ENCODE measurements at places on chromosomes 1 and 21.

DNA sequence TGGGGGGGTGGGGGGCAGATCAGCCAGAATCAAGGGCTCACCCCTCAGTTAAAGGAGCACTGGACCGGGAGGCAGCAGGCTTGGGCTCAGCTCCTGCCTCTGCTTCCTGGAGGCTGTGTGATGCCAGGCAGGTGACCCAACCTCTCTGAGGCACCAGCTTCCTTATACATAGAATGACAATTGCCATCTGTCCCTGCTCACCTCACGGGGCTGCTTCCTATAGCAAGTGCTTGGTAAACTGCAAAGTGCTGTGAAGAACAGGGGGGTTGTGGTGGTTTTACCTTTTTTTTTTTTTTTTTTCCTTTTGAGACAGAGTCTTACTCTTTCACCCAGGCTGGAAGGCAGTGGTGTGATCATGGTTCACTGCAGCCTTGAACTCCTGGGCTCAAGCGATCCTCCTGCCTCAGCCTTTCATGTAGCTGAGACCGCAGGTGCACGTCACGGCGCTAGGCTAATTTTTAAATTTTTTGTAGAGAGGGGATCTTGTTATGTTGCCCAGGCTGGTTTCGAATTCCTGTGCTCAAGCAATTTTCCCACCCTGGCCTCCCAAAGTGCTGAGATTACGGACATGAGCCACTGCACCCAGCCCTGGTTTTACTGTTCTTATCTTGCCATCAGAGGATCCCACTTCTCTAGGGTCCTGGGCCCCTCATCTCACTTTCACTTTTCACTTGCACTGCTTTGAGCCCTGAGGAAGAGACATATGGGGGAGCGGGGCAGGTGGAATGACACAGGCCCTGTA is 11.6 kb downstream of the KCNQ4 start:
- DNase-seq: no peak

GRCh38 chr1:74637296-74637695 is 36.3 kb downstream of the ERICH3 start:
- no peak for DNase-seq

DNA sequence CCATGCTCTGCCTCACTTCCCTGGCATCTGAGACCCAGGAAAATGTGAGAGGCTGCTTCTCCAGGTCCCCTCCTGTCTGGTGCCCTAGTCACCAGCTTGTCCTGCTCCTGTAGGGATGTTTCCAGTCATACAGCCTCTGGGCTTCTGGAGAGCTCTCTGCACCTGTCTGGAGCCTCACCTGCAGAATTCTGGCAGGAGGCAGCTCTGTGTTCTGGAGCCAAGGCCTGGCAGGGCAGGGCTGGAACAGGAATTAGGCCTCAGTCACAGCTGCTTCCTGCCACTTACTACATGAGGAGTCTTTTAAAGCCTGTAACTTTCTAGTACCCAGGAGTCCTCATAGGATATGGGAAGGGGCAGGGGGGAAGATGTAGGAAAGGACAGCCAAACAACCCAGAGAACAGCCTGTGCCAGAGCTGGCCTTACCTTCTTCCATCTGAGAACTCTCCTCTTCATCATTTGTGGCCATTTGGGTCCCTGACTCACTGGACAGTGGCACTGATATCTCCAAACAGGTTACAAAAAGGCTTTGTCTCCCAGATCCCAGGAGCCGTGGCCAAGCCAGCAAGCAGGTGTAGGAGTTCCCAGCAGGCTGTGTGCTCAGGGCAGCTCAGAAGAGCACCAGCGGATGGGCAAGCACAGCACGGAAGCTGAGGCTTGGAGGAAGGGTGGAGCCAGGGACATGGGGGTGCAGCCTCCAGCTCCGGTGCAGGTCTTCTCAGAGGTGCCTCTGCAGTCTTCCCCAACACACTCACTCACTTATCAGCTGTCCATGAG is 31.4 kb upstream of the ARTN start:
- DNase-seq: no peak

DNA sequence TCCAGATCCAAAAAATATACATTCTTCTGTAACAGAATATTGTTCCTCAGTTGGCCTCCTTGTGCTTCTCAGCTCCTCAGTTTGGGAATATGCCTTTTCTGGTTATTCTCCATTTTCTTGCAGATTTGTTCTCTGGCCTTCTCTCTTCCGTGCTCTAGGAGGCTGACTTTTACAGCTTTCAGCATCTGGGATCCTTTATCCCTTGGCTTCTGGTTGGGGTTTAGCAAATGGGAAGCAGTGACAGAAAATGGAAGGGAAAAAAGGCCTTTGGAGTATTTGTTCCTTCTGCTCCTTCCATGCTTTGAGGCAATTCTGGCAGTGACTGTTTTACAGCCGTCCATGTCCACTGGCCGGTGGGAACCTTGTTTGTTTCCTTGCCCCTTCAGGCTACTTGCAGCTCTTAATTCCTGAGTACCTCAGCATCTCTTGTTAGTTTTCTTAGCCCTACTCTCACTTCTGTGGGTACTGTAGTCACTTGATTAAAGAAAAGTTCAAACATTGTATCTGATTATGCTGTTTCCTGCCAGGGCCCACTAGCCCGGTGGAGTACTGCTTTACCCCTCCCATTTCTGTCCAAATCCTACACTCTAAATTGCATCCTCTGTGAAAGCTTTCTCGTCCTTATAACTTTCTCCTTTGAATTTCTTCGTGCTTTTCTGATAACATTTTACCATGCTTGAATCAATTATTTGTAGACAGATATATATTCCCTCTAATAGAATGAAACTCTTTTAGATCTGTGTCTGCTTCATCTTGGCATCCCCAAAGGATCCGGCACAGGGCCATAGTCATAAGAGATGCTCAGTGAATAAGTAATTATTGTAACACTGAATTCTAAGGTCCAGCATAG is 118.2 kb downstream of the OSBPL9 start:
- DNase-seq: no peak

DNA sequence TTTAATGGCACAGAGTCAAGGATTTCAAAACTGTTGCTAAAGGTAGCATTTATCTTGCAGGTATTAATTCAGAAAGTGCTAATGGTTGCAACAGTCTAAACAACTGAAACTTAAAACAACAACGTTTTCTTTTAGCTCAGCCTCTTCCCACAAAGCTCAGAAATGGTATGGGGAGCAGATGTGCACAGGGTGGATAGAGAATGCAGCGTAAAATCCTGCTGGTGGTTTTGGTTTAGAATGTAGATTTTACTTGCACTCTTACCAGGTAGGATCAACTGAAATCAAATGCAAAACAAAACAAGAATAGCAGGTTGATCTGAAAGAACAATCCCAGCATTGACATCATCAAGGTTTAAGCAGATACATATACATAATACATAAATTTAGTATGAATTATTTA is 3.8 kb upstream of the LRRC8C start:
- DNase-seq: no peak

- peak; percentile 10 for DNase-seq
Measured at GRCh38 chr1:203742436-203742835, 22.5 kb upstream of the LAX1 start.

DNA sequence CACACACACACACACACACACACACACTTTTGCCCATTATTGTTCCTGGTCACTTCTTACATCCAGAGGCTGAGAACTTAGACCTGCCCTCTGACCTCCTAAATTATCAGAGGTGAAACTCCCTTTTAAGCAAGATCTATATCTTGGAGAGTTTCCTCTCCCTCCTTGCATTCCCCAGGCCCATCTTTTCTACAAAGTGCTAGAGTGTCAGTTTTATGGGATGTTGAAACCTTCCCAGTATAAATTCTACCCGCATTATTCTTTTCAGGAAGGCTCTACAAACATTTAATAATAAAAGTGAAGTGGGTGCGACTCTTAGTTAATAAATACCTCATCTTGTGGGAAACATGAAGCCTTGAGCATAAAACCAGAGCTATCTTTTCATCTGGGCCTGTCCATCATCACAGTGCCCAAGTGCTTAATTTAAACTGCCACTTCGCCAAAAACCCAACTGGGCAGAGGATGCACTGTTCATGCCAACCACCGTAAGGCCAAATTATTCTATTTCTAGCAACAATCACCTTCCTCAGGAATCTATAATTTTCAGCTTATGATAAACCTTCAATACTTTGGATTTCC is 458.2 kb upstream of the RUNX1 start:
- no peak for DNase-seq

DNA sequence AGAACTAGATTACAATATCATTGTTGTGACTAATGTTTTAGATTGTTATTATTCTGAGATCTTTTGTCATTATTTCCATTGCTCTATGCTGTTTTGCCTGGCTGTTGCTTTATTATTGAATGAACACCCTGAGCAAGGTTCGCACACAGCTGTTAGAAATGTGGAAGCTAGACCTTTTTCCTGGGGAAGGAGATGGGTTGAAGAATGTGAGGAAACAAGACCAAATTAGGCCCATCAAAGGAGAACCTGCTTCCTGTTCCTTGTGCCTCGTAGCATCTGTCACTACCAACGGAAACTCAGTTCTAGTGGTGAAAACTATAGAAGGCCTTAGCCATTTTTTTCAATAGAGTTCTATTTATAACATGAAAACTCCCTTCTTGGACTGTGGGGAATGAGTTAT is 68.7 kb downstream of the RGL1 start:
- DNase-seq: no peak

DNA sequence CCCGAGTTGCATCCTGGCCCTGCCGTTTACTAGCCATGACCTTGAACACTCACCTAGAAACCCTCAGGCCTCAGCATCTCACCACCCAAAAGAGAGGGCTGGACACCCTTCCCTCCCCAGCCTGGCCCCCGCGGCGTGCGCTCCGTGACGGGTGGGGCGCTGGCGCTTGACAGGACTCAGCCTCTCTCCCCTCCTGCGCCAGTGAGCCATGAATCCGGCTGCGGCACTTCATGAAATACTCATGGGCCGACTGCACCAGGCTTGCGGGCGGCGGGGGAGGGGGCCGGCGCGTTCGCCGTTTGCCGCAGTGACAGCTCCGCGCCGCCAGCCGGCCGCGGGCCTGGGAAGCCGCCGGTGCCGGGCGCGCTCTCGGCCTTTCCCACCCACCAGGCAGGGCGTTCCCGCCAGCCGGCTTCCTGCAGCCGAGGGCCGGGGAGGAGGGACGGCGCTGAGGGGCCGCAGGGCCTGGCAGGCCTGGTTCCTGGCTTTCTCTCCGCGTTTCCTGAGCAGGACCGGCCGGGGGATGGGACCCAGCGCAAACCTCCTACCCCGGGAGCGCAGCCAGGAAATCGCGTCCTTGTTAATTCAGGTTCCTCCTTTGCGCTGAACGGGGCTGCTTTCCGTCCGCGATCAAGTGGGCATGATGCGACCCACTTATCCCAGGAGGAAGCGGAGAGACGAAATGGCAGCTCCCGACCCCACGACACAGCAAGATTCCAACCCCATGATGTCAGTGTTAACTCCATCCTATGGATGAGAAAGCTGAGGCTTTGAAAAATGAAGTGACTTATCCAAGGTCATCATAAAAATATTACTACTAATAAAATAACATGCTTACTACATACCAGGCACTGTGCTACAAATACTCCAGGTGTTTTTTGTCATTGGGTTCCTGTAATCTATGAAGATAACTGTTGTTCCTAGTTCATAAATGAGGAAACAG is 9.1 kb upstream of the LUZP1 start:
- peak; percentile 85 for DNase-seq

- DNase-seq: peak; percentile 52
Measured at GRCh38 chr21:33644383-33645074, 2.2 kb downstream of the ITSN1 start.

DNA sequence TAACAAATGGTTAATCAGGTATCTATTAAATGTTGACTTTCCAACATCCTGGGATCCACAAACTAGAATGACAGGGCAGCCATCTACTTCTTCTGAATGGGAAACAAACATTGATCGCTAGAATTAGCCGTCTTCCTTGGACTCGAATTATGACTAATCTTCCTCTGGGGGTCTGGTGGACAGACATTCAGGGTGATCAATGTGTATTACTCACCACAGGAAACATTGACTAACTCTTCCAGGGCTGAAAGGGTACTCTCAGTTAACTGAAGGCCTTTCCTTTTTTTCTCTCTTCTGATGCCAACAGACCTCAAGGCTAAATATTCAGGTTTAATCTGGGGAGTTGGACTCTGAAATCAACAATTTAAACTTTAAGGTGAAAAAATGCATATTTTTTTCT is 9.5 kb downstream of the NOL9 start:
- DNase-seq: peak; percentile 22

- DNase-seq: no peak
Measured at GRCh38 chr1:110606657-110607535, 738 bp upstream of the KCNA2 start.

DNA sequence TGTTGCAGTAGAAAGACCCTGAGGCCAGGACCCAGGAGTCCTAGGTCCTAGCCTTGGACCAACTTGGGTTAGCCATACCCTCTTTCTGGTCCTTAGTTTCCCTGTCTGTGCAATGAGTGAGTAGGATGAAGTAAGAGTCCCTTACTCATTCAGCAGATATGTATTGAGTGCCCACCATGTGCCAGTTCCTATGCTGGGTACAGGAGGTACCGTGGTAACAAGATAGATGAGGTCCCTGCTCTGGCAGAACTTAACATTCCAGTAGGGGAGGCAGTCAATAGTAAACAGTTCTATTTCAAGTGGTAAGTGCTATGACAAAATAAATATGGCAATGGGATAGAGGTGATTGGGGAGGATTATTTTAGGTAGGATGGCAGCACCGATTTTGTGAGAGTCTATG is 18.3 kb upstream of the PARS2 start:
- DNase-seq: no peak

- DNase-seq: no peak
Measured at GRCh38 chr1:9996624-9997582, at the start of gene RBP7. RBP7 (plus strand) TSS chr1:9997228; CDS start chr1:9997259, 31 bp downstream.

- DNase-seq: no peak
Measured at GRCh38 chr1:117569856-117570255, 36.0 kb upstream of the TENT5C start.

DNA sequence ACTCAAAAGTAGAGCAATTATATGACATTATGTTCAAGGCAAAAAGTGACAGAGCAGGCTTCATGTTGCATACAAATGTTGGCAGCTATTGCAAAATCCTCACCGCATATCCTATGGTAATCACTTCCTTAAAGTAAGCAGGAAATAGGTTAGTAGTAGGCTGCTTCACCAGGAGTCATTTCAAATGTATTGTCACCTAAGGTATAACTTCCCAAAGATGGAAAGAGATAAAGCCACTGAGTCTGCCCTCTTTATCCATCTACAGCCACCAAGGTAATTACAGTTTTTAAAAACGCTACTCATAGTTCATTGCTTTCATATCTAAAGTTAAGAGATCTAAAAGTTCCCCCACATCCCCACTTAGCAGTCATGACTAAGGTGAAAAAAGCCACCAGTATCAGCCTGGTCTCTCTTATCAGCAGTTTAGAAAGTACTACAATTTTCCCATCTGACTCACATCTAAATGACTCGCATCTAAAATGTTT is 31.6 kb upstream of the UBE2U start:
- DNase-seq: peak; percentile 60

DNA sequence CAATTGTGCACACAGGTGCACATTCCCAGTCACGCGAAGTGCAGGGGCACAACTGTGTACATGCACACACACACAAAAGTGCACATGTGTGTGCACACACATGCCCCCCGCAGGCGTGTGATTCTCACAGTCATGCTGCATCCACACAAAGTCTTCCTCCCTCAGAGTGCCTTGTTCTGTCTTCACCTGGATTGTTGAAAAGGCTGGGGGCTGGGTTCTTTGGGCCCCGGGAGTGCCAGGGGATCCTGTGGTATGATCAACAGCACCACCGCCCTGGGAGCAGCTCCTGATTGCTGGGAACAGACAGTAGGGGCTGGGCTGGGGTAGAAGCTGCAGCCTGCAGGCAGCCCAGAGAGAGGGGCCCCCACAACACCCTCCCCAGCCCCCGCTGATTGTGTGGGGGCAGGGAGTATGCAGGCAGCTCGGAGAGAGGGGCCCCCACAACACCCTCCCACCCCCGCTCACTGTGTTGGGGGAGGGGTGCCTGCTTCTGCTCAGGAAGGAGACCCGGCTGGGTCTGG is 3.4 kb downstream of the COL18A1 start:
- DNase-seq: no peak

GRCh38 chr1:95353194-95353593 is 119.2 kb downstream of the RWDD3 start:
- DNase-seq: no peak
